ENCODE measurements at places on chromosomes 13 and 19.

- no peak for DNase-seq
Measured at GRCh38 chr19:14890643-14891379, 4.9 kb upstream of the OR7A17 start.

DNA sequence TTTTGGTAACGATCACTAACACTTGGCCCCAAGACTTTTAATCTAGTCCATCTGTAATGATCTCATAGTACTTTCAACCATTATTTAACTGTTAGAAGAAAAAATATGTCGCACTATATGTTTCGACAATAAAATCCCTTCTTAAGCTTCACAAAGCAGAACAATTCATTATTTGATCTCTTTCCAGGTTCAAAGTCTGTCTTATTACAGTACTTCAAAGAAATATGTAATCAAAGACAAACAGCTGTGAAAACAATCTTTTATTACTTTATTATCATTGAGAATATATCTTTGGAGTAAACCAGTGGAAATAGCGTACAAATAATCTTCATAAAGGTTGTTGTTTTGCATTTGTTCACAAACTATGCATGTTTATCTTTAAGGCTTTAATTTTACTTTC, 93.5 kb downstream of the DACH1 start:
- no peak for DNase-seq

DNA sequence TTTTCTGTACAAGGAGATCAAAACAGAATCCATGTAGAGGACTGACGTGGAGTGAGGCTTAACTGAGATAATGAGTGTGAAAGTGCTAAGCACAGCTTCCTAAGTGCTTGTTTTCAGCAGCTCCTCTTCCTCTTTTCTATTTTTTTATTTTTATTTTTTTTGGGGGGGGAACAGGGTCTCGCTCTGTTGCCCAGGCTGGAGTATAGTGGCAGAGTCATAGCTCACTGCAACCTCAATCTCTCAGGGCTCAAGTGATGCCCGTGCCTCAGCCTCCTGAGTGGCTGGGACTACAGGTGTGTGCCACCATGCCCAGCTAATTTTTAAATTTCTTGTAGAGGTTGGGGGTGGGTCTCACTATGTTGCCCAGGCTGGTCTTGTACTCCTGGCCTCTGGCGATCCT, 5.6 kb upstream of the FOSB start:
- DNase-seq = no peak

DNA sequence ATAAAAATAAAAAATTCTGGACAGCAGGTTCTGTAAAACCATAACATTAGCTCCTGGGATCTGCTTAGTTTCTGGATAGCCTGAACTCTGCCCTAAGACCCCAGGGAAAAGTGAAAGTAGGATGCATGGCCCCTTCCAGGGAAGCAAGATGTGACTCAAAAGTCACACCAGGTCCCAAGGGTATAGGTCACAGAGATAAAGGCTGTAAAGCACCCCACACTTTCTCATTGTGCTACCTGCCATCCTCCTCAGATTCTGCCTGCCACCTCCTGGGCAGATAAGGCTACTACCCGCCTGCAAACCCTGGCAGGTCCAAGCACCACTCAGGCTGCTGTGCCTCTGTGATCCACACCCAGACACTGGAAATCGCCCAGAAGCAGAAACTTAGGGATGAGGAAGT, 20.6 kb downstream of the FFAR2 start:
- peak; percentile 76 for DNase-seq

DNA sequence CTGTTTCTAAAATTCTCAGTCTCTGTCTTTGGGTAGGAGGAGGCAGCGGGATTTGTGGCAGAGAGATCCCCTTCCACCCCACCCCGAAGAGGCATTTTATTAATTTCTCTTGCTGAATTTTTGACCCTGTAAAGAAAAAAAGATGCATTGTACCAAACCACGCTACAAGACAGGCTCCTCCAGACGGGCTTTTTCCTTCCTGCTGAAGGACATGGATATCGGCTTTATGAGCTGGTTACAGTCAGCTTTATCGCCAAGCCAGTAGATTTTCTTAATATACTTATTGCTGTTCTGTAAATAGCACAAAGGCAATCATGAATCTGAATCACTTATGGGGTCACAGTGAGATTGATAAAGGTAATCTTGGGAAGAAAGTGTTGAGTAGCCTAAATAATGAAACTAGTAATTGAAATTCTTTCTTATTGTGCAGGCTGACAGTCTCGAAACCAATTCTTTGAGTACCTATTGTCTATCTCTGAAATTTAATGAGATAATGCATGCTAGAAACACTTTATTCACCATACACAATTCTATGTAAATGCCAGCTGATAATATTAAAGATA, 24.5 kb downstream of the MBNL2 start:
- DNase-seq = no peak

DNA sequence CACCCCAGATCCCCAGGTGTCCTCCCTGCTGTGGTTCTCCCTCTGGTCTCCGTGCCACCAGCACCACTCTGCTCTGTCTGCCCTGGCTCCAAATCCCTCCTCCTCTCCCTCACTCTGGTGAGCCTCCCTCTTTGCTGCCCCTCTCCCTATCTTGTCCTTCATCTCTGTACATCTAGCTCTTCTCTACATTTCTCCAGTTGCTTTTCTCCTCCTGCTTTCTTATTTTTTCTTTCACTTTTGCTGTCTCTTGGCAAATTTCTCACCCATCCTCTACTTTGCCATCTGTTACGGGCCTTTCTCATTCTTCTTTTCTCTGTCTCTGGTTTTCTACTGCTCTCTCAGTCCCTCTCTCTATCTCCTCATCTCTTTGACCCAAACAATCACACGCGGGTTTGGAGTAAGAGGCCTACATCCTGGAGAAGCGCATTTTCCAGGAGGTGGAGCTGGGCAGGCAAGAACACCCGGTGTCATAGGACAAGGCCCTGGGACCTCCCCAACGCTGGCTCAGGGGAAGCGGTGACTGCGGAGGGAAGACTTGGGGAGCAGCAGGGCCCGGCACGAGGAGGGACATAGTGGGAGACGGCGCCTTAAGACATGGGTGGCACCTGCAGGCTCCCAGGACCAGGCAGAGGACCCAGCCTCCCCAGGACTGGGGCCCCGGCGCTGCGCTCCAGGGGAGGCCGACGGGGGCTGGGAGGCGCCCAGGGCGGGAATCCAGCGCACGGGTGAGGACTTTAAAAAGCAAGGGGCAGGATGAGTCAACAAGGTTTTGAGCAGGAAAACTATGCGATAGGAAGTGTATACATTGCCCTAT, 9.9 kb downstream of the ZNF611 start:
- DNase-seq = no peak

- no peak for DNase-seq
Measured at GRCh38 chr19:47104680-47105079, 8.9 kb downstream of the ZC3H4 start.

DNA sequence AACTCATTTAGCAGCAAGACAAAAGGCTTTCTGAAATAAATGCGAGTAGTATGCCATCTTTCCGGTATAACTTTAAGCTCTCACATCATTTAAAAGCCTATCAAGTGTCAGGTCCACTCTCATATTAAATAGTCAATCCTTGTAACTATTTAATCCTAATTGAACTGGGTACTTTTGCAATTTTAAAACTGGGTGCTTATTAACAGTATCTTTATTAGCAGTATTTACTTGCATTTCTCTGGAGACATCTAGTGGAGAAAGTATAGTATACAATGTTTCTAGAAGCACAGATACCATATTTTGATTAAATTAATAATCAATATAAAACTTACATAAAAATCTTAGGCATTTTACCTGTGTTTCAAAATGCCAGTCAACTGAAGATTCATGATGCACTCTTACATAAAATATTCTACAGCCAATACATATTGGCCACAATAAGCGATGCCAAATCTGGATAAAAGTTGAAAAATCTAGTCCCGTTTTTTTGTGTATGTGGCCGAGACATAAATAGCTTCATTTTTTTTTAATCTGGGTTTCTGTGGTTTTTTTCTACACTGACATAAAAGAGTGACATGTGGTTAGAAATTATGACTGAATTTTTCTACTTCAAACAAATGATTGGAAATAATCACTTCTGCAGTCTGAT, 4.3 kb upstream of the POSTN start:
- peak; percentile 3 for DNase-seq

GRCh38 chr13:44116562-44117332, 237.0 kb downstream of the LACC1 start:
- no peak for DNase-seq

- DNase-seq = no peak
Measured at GRCh38 chr19:48194041-48194843, 23.8 kb downstream of the ZSWIM9 start.

- no peak for DNase-seq
Measured at GRCh38 chr13:99191900-99192399, 8.7 kb upstream of the UBAC2 start.

- no peak for DNase-seq
Measured at GRCh38 chr13:110638814-110639806, 23.8 kb downstream of the NAXD start.

- DNase-seq = no peak
Measured at GRCh38 chr19:42090672-42091071, 14.7 kb downstream of the ZNF574 start.

DNA sequence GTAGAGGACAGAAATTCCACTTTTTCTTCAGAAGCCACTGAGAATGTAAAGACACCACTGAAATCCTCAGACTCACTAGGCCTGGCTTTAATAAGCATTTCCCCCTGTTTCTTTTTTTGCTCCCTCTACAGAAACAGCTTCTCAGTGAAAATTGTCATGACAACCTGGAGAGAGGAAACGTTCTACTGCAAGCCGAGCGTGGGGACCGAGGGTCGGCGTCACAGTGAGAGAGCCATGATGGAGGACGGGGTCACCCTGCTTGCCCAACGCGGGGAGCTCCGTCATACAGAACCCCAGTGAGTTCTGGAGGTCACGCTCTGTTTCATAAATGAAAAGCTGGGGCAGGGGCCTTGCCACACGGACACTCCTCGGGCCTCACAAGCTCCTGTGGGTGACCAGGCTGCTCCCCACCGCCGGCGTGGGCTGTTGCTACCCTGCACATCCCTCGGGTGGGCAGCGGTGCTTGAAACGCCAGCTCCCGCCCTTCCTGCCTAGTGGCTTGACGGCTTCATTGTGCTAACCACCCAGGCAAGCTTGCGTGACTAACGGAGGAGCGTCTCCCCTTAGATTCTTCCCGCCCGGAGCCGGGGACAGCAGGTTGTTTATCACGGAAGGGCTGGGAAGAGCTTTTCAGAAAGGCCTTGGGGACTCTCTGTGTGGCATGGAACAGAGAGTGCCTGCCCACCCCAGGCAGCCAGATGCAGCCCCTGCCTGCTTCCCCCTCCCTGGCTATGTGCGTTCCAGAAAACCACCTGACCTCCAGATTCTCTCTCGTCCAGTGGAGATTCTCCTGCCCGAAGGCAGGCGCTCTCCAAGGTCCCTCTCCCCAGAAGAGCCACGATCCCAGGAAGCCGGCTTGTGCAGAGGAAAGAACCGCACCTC, 153.6 kb downstream of the KATNAL1 start:
- DNase-seq = no peak

GRCh38 chr13:97018029-97018819, 23.9 kb upstream of the OXGR1 start:
- DNase-seq = peak; percentile 49

- no peak for DNase-seq
Measured at GRCh38 chr19:57202160-57202559, 10.9 kb downstream of the ZNF264 start.

- DNase-seq = peak; percentile 70
Measured at GRCh38 chr19:18007044-18007916, 690 bp upstream of the ARRDC2 start.

- DNase-seq = no peak
Measured at GRCh38 chr13:66655847-66656454, 574.2 kb downstream of the PCDH9 start.

DNA sequence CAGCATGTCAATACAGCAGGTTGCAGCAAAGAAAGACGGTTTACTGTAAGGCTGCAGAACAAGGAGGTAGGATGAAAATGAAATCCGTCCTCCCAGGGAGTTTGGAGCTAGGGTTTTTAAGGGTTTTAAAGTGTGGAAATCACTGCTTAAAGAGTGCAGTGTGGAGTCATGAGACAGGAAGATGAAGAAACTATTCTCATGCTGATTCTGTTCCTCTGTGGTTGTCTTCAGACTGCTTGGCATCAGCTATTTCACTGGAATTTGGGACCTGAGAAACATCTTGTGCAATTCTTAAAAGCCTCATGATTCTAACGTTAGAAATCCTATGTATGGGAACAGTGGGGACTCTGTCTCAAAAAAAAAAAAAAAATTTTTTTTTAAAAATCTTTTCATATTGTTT, 11.4 kb downstream of the ZNF331 start:
- DNase-seq = no peak

DNA sequence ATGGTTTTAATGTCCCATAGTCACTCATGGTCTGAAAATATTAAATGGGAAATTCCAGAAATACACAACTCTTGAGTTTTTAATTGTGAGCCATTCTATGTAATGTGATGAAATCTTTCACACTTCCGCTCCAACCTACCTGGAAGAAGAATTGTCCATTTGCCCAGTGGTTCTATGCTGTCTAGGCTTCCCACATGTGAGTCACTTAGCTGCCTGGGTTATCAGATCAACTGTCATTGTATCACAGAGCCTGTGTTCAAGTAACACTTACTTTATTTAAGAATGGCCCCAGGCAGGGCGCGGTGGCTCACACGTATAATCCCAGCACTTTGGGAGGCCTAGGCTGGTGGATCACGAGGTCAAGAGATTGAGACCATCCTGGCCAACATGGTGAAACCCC, 1450.5 kb downstream of the EFNB2 start:
- no peak for DNase-seq

DNA sequence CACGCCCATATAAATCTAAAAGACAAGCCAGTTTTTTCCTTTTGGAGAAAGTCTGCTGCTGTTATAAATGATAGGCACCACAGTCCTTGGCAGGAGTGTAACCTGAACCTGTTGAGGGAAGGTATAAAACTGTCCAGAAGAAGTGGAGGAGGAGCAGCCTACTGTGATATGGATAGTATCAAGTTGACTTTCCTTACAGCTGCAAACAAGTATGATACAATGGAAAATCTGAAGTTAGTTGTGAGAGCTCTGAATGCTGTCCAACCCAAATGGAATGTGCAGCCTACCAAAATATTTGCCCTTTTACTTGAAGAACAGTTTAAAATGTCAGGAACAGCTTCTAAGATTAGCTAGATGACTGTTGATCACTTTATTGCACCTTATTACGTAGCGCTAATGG, 399.6 kb downstream of the FGF14 start:
- no peak for DNase-seq

DNA sequence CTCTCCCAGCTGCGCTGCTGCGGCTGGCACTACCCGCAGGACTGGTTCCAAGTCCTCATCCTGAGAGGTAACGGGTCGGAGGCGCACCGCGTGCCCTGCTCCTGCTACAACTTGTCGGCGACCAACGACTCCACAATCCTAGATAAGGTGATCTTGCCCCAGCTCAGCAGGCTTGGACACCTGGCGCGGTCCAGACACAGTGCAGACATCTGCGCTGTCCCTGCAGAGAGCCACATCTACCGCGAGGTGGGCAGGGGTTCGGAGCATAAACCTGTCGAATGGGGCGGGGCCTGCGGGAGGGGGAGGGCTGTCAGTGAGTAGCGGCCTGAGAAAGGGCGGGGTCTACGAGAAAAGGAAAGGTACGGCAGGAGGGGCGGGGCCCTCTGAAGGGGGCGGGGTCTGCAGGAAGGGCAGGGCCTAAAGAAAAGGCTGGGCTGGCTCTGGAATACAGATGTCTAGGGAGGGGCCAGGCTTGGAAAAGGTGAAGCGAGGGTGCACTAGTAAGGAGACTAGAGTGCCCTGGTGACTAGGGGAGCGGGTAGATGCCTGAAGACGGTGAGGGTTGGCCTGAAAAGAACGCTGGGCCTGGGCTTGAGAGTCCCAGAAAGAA, 3.6 kb downstream of the CD37 start:
- DNase-seq = peak; percentile 38

- DNase-seq = peak; percentile 67
Measured at GRCh38 chr13:80979035-80979641, 638.2 kb upstream of the SPRY2 start.

All from NCI-H345 (cell line).